ENCODE measurements at places on chromosomes 13 and 19.
A peak's percentile ranks its signal among the peaks of the same experiment; 100 is the strongest.

DNA sequence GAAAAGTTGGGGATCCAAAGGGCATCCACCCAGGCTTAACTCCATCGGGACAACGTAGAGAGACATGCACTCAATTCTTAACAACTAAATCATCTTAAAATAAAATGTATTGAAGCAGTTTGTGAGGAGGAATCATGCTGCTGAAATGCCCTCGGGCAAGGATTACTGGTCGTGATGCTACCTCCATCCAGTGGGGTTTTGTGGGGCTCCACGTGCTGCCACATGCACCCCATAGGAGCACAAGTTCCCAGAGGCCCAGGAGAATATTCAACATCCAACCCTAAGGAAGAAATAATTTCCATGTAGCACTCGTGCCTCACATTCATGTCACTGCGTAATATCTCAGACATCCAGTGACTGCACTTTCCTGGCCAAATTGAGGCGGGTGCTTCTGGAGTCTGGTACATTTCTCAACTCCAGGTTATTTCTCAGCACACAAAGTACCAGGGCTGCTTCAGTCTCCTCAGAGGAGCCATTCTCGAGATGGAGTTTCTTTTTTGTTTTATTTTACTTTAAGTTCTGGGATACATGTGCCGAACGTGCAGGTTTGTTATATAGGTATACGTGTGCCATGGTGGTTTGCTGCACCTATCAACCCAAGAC lies 429.8 kb downstream of the FOXO1 start:
- DNase-seq: no peak

DNA sequence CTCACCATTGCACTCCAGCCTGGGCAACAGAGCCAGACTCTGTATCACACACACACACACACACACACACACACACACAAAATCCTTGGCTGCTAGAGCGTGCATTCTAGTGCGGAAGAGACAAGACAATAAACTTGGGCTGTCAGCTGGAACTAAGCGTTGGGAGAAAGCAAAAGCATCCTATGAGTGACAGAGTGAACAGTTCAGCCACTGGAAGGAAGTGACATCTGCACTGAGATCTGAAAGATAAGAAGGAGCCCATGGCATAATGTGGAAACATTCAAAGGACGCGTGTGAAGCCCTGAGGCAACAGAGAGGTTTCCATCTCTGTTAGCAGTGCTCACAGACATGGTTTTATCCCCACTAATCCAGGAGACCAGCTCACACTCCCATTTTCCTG lies 3.5 kb upstream of the SLC1A5 start:
- DNase-seq: peak; percentile 19

GRCh38 chr13:66212511-66212910 lies 1017.6 kb downstream of the PCDH9 start:
- DNase-seq: no peak

DNA sequence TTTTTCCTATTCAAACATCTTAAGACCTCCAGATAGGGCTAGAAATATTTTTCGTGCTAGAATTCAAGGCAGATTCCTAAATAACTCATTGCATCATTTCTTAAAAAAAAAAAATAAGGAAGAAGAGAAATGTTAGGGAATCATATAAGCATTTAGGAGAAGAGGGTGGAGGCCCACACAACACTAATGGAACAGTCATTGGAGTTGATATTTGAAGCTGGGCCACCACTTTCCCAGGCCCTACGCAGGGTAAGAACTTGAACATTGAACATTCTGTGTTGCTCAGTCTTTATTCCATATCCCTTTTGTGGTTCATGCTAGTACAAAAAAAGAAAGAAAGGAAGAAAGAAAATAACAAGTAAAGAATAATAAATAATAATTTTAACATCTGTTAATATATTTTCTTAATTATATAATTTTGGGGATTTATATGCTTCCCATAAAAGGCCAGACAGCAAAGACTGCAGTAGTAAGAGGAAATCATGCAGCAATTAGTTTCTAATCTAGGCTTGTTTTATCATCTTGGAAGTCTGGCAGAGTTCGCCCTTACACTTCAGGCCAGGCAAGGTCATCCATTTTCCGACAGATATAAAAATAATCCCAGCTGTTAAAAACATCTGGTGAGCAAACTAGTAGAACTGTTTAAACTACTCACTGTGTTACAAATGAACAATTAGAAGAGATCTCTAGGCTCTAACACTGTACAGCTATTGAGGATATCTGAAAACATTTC lies 127.7 kb downstream of the FRY start:
- no peak for DNase-seq

DNA sequence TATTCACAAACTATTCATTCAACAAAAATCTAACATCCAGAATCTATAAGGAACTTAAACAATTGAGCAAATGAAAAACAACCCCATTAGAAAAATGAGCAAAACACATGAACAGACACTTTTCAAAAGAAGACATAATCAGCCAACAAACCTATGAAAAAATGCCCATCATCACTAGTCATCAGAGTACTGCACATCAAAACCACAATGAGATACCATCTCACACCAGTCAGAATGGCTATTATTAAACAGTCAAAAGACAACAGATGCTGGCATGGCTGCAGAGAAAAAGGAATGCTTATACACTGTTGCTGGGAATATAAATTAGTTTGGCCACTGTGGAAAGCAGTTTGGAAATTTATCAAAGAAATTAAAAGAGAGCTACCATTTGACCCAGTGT lies 487.6 kb downstream of the GPC6 start:
- DNase-seq: no peak

- DNase-seq: no peak
These were observed 636 bp upstream of the RB1 start for GRCh38 chr13:48302871-48303358.

- DNase-seq: no peak
These were observed 440.5 kb upstream of the SGCG start for GRCh38 chr13:22740264-22740663.
